ENCODE measurements at places on chromosomes 3 and 15. TPM values are rescaled to one million over a fixed set of nuclear protein-coding genes. Genes with fewer than 3 reads are reported as not detected.

Gene RBMS3
- total RNA-seq: 7.1 TPM

- no peak for DNase-seq
These were observed 44.2 kb downstream of the APBA2 start for GRCh38 chr15:28930011-28930410.

Gene CCRL2
- total RNA-seq: 18.3 TPM

Gene OCA2
- total RNA-seq: 0.31 TPM

Gene RTP4
- 6.9 TPM for total RNA-seq

DNA sequence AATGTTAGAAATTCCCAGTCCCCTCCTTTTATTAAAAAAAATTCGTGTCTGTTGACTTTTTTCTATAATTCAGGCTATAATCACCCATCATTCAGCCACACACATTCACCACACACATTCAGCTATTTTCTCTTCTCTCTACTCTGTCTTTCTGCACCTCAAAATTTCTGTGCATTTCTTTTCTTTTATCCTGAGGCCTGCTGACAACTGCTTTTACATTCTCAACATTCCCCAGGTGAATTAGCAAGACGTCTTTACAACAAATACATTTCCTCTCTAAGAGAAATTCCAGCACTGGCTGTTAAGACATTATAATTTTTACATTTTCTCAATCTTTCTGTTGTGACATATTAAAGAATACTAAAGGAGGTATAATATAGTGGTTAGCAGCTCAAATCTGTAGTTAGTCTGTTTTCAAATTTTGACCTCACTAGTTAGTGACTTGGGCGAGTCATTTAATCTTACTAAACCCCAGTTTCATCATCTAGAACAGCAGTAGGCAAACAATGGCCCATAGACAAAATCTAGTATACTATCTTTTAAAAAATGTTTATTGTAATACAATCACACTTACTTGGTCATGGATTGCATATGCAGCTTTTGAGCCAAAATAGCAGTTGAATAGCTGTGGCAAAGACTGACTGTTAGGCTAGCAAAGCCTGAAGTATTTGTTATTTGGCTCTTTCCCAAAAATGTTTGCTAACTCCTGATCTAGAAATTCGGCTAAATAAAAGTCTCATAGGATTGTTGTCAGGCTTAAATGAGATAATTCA lies 350.7 kb downstream of the NSUN3 start:
- no peak for DNase-seq

Gene FBN1
- total RNA-seq: 16.8 TPM

Gene CPNE4
- 0.53 TPM for total RNA-seq

DNA sequence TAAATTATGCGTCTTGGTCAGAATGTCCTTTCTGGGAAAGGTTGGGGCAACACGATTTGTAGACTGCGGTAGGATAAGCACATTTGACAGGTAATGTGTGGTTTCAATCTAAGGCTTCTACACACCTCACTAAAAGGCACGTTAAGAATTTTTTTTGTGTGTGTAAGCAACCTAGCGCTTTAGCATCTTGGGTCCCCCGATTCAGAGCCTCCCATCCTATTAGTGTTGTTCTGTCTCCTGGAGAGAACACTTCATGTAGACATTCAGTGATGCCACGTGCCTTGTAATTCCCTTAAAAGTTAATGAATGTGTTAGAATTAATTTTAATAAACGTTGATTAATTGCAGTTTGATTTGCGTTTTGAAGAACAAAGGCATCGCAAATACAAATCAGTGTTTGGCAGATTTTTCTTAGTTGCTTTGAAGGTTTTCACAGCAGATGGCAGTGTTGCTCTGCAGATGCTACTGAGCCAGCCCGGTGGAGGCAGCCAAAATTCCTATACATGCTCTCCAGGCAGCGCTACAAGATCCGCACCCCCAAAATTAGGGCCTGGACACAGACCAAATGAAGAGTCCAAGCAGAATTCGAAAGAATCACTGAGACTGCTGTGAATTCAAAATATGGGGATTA lies 63.5 kb downstream of the OTOL1 start:
- peak; percentile 6 for DNase-seq

DNA sequence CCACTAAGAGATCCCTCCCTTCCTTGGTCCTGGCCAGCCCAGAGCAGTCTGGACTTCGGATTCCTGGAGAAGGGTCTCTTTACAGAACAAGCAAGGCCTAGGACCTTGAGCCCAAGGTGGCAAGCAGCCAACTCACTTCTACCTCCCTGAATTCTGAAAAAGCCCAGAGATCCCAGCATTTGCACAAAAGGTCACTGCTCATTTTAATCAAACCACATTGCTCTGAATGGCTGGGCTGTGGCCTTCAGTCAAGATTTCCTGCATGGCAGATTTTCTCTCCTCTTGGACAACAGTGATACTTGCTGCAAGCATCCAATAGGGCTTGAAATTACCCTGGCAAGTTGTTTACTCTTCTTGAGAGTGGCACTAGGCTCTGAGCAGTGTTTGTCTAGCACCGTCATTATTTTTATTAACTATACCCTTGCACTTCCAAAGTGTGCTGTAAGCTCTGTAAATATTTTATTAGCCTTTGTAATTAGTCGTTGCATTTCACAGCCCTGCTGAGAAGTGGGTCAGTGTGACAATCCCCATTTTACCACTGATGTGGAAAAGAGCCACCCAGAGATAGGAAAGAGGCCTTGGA lies 274.7 kb upstream of the CTNNB1 start:
- no peak for DNase-seq

- no peak for DNase-seq
These were observed 3.2 kb upstream of the SIAH2 start for GRCh38 chr3:150765949-150766720.

DNA sequence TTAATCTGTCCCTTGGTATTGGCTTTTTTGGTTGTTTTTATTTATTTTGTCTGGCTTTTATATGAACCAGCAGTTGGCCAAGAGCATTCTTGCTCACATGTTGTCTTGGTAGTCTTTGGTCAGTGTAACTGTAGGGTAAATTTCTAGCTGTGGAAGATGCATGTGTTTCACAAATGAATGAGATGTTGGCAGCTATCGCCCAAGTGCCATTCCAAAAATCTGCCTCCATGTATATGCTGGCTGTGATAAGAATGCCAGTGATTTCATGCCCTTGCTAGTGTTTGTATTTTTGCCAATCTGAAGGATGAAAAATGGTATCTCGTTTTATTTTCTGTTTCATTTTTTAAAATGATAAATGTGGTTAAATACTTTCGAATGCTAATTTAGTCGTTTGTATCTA lies 50.1 kb downstream of the TLNRD1 start:
- DNase-seq: no peak

DNA sequence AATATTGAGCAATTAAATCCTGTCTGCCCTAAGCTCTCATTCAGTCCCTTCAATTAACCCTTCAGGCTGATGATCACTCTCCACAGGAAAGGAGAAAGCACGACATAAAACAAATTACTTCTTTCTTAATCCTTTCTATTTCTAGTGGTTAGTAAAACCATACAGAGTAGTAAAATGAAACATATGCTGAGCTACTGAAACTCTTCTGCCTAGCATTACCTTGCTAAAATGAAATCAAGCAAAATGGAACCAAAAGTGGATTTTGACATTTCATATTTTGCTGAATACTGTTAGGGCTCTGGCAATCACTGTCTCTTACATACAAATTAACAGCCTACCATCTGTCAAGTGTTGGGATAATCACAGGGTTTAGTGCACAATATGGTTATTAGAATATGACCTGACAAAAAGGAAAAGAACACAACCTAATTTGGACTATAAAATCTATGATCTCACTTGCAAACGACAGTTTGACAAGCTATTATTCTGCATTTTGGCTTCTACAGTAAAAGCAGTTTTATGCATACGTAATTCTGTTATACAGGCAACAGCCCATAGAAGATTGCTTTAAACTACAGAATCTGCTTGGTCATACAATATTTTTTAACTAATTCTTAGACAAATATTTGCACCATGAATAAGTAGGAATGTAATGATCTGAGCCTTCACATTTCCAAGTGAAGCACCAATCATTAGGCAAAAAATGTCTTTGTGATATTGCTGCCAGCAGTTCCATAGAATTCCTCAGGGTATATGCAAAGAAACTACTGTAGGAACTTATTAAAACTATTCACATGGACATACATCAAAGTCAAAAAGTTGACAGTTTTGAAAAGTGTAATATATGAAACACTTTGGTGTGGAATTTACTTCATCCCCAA lies 105.0 kb downstream of the FHIT start:
- no peak for DNase-seq

- DNase-seq: no peak
These were observed 17.6 kb upstream of the ACTL6A start for GRCh38 chr3:179544981-179545645.

DNA sequence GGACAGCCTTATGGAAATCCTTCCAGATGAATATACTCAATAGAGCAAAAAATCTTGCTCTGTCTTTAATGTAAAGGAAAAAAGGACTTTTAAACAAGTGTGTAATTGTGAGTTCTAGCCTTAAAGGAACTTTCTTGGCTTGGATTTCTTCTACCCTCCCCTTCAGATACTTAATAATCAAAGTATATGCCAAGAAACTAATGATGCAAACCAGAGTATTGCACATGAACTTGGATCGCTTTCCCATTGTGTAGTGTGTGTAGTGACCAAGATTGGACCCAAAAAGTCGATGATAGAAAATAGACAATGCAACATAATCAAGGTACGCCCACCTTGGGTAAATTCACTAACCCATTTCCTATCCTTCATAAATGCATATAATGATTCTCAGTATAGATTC lies 123.8 kb downstream of the TIGIT start:
- no peak for DNase-seq

DNA sequence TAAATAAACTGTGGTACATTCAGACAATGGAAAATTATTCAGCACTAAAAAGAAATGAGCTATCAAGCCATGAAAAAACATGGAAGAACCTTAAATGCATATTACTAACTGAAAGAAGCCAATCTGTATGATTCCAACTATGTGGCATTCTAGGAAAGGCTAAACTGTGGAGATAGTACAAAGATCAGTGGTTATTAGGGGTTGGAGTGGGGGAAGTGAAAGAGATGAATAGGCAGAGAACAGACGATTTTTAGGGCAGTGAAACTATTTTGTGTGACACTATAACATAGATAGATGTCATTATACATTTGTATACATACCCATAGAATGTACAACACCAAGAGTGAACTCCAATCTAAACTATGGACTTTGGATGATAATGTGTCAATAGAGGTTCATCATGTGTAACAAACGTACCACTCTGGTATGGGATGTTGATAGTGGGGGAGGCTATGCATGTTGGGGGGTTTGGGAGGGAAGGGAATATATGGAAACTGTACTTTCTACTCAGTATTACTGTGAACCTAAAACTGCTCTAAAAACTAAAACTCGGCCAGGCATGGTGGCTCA lies 29.0 kb downstream of the RAB27A start:
- no peak for DNase-seq

- no peak for DNase-seq
These were observed 7.7 kb downstream of the SLCO3A1 start for GRCh38 chr15:91861223-91861622.

GRCh38 chr3:169581633-169582032 lies 81.9 kb downstream of the MECOM start:
- no peak for DNase-seq

GRCh38 chr3:114111060-114111770 lies 54.7 kb downstream of the QTRT2 start:
- DNase-seq: no peak

GRCh38 chr3:181872887-181873286 lies 161.2 kb downstream of the SOX2 start:
- DNase-seq: no peak

Gene TUSC7
- not detected for total RNA-seq

- DNase-seq: no peak
These were observed 1129.3 kb downstream of the NAALADL2 start for GRCh38 chr3:175988401-175988800.

DNA sequence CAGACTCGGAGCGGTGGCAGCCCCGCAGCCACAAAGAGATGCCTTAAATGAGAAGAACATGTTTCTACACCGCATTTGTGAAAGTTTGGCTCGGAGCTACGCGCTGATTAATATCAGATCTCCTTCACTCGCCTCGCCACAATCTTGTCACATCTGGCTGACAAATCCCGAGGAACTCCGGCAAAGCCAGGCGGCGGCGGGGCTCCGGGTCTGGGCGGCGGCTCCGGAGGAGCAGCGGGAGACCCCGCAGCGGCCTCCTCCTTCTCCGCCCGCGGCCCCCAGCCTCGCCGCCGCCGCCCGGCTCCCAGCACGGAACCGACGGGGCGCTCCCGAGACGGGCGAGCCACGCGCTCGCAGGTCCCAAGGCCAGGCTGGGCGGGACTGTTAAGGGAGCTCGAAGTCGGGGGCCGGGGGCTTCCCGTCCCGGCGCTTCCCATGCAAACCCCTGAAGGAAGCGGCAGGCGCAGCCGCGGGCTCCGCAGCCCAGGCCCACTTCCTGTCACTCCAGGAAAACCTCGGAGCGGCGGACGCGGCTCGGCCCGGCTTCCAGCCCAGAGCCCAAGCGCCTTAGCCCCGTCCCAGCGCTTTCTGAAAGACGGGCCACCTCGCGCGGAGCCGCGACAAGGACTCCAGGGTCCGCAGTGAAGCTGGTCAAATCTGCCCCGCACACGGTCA lies 1.2 kb downstream of the BNC1 start:
- DNase-seq: no peak

GRCh38 chr3:179432451-179432850 lies 18.8 kb downstream of the GNB4 start:
- no peak for DNase-seq

GRCh38 chr15:23760024-23760423 lies 72.9 kb upstream of the NDN start:
- no peak for DNase-seq

Gene DNAJB8
- total RNA-seq: not detected

DNA sequence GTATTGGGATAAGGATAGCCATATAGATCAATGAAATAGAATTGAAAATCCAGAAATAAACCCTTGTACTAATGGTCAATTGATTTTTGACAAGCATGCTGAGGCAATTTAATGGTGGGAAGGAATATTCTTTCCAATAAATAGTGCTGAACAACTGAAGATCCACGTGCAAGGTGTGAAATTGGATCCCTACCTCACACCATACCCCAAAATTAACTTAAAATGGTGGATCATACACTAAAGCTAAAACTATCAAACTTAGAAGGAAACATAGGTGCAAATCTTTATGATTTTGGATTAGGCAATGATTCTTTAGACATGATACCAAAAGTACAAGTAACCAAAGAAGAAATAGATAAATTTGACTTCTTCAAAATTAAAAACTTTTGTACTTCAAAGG lies 22.1 kb upstream of the SYNM start:
- DNase-seq: no peak

DNA sequence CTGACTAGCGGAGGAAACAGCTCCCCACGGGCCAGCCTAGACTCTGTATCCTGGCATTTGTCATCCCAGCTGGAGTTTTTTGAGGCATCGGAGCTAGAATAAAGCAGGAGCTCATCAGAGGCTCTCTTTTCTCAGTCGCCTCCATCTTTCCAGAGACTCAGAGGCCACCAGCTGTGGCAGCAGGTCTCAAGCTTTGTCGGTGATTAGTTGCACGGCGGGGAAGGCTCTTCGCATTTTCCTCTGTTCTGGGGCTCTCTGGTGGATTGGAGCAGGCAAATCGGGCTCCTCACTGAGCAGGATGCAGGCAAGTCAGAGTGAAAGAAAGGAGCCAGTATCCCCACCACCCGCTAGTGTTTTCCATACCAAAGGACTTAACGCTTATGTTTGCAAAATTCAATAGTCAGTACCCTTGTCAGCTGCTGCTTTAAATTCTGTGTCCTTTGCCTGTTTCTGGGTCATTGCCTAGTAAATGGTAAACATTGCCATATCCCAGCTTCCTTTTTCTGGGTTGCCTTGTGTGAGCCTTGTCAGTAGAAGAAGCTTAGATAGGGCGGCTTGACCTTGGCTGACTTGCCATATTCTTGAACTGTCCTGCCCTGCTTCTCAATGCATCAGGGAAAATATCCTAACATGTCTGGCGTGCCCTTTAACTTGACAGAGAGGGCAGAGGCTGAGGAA lies 127.1 kb downstream of the PTPRG start:
- no peak for DNase-seq

Measured in left colon (tissue), 2 donors.